ENCODE measurements at places on chromosomes 5 and 9.

GRCh38 chr9:28445211-28445610 lies 871.9 kb upstream of the C9orf72 start:
- DNase-seq: no peak

DNA sequence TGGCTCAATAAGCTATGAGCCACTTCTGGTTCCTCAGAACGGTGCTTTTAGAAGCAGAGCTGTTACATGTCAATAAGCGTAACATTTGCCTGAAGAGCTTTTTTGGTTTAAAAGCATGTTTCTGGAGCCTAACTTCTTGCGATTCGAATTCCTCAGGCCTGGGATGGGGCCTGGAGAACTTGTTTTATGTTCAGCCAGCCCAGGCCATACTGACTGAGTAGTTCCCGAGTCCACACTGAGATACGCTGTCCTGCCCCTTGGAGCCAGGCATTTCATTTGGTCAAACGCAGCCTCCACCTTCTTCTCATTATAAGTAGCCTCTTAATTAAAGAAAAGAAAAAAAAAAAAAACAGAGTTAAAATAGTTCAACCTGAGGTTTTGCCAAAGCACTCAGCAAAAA lies 260.6 kb upstream of the ANKRD55 start:
- DNase-seq: no peak

DNA sequence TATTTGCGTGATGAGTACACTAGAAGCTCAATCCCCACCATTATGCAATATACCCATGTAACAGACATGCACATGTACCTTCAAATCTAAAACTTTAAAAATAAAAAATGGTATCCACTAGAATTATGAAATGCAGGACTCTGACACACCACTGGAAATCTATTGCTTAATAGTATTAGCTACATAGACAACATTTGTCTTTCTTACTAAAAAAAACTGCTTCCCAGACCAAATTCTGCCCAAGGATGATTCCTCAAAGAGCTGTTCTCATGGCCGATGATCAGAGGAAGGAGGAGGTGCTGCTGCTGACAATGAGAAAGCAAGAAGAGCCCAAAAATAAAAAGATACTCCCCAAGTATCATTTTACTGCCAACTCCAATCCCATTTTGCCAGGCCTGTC lies 67.2 kb downstream of the TTC39B start:
- no peak for DNase-seq

DNA sequence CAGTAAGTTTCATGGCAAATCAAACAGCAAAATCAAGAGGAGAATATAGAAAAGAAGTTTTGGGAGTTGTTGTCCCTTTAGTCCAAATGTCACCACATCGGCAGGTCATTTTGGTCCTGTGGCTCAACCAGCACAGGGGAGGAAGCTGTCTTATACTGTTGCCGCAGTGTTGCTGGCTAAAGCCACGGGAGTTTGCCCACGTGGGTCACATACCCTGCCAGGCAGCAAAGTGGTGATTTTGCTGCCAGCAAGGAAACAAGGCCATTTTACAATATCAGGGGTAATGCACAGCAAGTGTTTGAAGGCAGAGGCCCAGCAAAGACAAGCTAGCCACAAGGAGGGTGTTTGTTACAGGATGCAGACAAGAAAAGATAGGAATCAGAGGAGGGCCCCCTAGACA lies 14.5 kb downstream of the GABRA6 start:
- DNase-seq: no peak
